ENCODE measurements at places on chromosomes 13 and 19.
A peak's percentile ranks its signal among the peaks of the same experiment; 100 is the strongest.

GRCh38 chr13:48595431-48596429, 58.0 kb upstream of the CYSLTR2 start:
- H3K36me3 ChIP-seq: no peaks in the 10 kb centered on the region
- H3K4me1 ChIP-seq: peaks cover under 1% of the 10 kb centered on the region
- no peak overlapping the region for H3K4me3 ChIP-seq
- no peak overlapping the region for H3K27ac ChIP-seq
- peaks cover 6% of the 10 kb centered on the region for H3K27me3 ChIP-seq

- peaks cover 37% of the 10 kb centered on the region for H3K4me1 ChIP-seq
- no peak overlapping the region for H3K4me3 ChIP-seq
- H3K27ac ChIP-seq: no peak overlapping the region
- peak; percentile 35 for DNase-seq
- H3K27me3 ChIP-seq: peaks cover 29% of the 10 kb centered on the region
Measured at GRCh38 chr19:51549533-51550324, 18.3 kb upstream of the SIGLEC6 start.

- H3K27me3 ChIP-seq: no peaks in the 10 kb centered on the region
- no peak overlapping the region for H3K4me3 ChIP-seq
- peaks cover 9% of the 10 kb centered on the region for H3K36me3 ChIP-seq
Measured at GRCh38 chr13:46229251-46229650, 17.5 kb downstream of the LRRC63 start.

GRCh38 chr19:861756-862580, 2.5 kb downstream of the CFD start:
- peak overlapping the region; percentile 72 for H3K27ac ChIP-seq
- no peaks in the 10 kb centered on the region for H3K36me3 ChIP-seq
- peaks cover 12% of the 10 kb centered on the region for H3K27me3 ChIP-seq
- peak overlapping the region; percentile 79 for H3K4me3 ChIP-seq

GRCh38 chr13:51559946-51560735, 24.1 kb upstream of the WDFY2 start:
- H3K36me3 ChIP-seq: no peaks in the 10 kb centered on the region
- H3K27ac ChIP-seq: peak overlapping the region; percentile 6
- H3K4me3 ChIP-seq: no peak overlapping the region
- peak; percentile 53 for DNase-seq
- H3K27me3 ChIP-seq: peaks cover 3% of the 10 kb centered on the region
- peaks cover 30% of the 10 kb centered on the region for H3K4me1 ChIP-seq

DNA sequence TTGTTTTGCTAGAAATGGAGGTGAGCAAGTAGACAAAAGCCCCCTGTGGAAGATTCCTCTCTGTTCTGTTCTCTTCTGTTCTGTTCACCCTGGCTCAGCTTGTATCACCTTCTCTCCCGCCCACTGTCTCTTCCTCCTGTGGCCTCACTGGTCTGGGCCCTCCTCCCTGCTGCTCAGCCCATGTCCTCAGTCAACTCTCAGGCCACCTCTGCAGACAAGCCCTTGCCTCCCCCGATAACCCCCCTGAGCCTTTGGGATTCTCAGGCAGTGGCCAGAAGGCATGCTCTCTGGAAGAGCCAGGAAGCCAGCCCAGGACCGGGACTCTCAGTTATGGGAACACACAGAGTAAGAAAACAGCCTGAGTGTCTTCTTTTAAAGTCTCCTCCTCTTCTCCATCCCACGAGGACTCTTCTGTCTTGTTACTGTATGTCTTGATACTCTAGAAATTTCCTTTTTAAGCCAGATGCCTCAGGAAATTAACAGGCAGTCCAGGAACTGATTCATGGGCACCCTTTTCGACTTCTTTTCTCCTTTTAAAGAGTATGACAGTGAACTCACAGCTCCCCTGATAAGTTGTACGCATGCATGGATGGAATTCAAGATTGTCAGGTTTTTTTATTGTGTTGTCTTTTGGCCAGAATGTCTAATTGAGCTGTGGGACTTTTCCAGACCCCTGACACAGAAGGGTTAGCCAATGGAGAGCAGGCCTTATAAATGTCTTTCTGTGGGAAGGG, 33.7 kb downstream of the SHISA2 start:
- no peak for DNase-seq
- H3K36me3 ChIP-seq: peaks cover 7% of the 10 kb centered on the region
- peak overlapping the region; percentile 32 for H3K27ac ChIP-seq
- no peak overlapping the region for H3K4me3 ChIP-seq
- H3K4me1 ChIP-seq: peaks cover 8% of the 10 kb centered on the region

DNA sequence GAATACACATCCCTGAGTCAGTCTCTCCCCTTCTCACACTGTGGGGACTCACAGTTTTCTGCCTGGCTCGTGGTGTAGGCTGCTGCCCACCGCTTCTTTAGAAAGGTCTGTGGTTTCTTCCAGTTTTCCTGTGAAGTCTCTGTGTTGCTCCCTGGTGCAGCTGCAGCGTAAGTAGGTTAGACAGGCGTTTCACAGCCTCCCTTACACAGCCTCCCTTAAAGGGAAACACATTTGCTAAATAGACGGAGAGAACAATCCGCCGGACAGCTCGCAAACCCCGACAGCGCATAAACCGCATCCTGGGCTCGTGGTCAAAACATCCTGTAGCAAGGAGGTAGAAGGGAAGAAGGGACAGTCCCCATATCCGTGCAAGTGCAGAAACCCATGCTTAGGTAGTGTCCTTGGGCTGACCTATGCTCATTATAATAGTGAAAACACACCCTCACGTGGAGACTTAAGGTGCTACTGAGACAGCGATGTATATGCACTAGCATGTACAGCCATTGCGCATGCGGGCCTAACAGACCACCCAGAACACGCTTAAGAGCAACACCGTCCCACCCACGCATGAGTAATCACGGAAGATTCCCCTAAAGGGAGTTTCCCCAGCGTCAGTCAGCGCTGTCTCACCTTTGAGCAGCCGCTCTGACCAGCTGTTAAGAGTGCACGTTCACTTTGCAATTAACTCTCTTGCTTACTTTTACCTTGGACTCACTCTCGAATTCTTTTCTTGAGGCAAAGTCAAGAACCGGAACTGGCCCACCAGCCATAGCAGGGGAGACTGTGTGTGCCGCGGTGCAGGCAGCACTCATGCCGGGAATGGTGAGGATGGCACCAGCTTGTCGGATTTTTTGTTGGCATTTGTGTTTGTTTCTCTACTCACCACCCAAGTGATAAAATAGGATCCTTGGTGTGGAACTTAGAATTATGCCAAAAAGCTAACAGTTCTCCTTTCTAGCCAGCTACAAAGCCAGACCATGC, 16.6 kb downstream of the SIGLEC8 start:
- peak overlapping the region; percentile 80 for H3K4me3 ChIP-seq
- H3K4me1 ChIP-seq: peaks cover 52% of the 10 kb centered on the region
- peaks cover 12% of the 10 kb centered on the region for H3K27me3 ChIP-seq
- H3K36me3 ChIP-seq: peaks cover 7% of the 10 kb centered on the region
- peak overlapping the region; percentile 94 for H3K27ac ChIP-seq
- peak; percentile 95 for DNase-seq

DNA sequence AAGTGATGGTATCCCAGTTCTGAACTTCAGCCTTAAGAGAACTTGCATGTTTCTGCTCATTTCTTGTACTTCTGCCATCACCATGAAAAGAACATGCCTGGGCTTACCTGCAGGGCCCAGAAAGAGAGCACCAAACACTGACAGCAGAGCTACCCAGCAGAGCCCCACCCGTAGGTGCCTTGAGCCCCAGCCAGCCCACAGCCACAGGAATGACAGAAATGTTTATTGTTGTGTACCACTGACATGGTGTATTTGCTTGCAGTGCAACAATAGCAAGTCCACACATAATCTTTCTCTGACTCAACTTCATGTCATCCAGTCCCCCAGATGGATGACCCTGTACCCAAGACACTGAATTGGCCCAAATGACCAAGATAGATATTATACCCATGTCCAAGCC, 195.2 kb downstream of the TSHZ3 start:
- H3K36me3 ChIP-seq: no peaks in the 10 kb centered on the region
- no peak overlapping the region for H3K4me3 ChIP-seq
- no peaks in the 10 kb centered on the region for H3K27me3 ChIP-seq
- H3K4me1 ChIP-seq: no peaks in the 10 kb centered on the region

Measured in activated CD4-positive, alpha-beta T cell treated with anti-CD3 and anti-CD28 coated beads, Interleukin-2, amount 10 ng/mL, durations not matched to agents 24 days and 14 days (primary cell).